ENCODE measurements at places on chromosomes 5 and 9.
A peak's percentile ranks its signal among the peaks of the same experiment; 100 is the strongest.

GRCh38 chr9:13990331-13990730 is 323.6 kb downstream of the NFIB start:
- no peak for DNase-seq

GRCh38 chr5:113448252-113448651 is 13.5 kb upstream of the TSSK1B start:
- no peak for DNase-seq

DNA sequence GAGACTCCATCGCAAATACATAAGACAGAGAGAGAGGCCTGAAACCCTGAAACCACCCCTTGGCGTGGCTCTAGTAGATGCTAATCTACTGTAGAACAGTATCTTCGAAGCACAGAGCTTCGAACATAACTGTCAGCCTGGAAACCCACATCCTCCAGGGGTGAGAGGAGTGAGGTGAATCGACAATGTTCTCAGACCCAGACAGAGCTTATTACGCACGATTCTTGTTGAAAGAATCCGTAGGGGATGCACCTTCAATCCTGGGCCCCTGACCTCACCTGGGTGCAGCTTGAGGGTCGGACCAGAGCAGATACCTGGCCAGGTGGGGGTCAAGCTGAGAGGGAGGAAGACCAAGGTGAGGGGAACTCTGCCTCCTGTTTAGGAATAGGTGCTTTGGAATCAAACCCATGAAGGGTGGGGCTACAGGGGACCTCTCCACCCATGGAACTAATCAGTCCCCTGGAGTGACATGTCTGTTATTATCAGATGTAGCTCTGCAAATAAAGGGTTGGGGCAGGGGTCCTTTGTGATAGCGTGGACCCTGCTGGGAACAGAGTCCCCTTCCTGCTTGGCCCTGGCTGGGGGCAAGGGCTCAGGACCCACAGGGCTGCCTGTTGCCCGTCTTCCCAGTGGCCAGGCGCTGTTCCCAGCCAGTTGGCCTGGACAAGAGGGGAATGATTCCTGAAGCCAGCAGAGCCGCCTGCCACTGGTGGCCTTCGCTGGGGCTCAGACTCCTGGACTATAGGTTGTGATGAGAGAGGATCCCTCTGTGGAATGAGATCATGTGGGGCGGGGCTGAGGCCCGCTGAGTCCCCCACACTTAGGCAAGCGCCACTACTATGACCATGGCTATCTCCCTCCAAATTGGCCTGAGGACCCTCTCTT is 41.2 kb downstream of the DBH start:
- no peak for DNase-seq

DNA sequence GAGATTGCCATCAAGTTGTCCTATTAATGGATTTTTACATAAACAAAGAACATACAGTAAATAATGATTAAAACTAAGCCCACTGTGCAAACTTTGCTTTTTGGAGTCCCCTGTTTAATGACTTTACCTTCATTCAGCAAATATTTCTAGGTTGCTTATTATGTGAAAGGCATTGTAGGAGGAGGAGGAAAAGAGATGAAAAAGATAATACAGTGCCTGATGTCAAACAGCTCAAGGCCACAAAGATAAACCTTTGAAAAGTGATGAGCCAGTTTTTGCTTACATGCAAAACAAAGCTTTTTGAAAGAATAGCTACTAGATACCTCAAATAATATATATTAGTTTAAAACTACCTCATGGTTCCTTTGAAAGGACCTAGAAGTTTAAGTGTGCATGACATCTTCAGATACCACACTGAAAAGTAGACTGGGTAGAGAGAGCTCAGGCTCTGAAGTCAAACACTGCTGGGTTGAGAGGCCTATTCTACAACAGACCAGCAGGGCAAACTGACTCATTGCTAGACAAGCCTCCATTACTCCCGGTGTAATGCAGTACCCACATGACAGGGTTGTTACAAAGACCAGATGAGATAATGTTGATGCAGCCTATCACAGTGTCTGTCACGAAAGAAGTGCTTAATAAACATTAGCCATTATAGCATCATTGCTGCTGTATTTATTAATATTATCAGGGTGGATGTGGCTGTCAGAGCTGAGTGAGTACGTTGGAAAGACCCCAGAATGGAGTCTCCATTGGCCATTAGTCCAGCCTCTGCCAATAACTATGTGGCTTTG is 11.8 kb downstream of the DEPDC1B start:
- no peak for DNase-seq

- DNase-seq, result no peak
These were observed 764.7 kb upstream of the ARRDC3 start for GRCh38 chr5:92147798-92148197.

- DNase-seq, result peak; percentile 36
These were observed 1.9 kb upstream of the FST start for GRCh38 chr5:53478411-53479044.

DNA sequence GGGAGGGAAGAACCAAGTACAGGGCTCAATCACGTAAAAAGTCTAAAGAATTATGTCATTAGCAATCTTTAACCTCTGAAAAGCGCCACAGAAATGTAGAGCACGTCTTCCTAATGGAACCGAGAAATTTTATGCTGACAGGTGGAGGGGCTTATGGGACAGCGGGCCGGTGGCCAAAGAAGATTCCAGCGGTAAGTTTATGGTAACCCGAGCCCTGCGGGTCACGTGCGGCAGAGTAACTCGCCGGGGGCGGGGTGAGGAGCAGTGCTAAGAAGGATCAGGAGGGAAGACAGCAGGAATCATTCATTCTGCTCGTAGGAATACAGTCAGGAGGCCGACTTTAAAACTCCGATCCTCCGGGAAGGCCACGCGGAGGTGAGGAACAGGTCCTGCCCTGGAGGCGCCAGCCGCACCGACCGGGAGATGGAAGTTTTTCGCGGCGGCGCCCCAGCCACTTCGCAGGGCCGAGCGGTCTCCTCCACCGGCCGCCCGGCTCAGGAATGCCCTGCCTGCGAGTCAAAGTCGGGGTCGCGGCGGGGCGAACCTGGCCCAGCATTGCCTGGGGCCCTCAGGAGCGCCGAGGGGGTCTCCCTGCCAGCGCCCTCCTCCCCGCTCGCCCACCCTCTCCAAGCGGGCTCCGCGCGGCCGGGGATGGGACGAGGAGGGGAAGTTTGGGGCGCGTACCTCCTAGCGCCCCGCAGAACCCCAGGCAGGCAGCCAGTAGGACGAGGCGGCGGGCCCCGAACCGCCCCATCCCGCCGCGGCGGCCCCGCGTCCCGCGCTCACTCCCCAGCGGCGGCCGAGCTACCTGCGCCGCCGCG is 101.8 kb downstream of the ESM1 start:
- DNase-seq, result no peak

DNA sequence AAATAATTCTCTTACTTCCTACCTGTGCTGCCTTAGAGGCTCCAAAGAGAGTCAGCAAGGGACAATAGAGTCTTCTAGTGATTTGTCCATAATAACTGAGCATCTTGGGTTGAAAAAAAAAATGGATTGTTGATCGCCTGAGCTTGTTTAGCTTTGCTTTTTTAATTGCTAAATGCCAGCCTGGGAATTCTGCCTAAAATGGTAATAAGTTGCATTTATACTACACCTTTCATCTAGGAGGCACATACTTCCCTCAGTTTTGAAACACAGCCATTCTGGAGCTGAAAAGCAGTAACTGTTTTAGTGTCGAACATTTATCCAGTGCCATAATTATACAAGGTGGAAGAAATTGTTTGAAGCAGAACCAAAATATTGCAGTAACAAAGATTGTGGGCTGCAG is 421.3 kb downstream of the CAAP1 start:
- no peak for DNase-seq

DNA sequence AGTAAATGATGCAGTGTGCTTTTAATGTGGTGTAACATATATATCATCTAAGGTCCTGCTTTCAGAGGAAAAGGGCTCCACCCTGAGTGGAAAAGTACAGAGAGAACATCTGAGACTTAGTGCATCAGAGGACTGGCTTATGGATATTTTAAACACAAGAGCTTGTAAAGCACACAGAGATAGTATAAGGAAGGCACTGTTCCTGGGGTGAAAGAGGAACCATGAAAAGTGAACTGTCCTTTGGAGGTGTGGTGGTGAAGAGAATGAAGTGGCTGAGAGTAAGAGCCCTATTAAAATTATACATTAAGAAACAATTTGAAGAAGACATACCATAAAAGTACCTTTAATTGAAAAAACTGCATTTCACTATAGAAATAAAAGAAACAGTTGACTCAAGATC is 68.9 kb downstream of the CSF2 start:
- no peak for DNase-seq

DNA sequence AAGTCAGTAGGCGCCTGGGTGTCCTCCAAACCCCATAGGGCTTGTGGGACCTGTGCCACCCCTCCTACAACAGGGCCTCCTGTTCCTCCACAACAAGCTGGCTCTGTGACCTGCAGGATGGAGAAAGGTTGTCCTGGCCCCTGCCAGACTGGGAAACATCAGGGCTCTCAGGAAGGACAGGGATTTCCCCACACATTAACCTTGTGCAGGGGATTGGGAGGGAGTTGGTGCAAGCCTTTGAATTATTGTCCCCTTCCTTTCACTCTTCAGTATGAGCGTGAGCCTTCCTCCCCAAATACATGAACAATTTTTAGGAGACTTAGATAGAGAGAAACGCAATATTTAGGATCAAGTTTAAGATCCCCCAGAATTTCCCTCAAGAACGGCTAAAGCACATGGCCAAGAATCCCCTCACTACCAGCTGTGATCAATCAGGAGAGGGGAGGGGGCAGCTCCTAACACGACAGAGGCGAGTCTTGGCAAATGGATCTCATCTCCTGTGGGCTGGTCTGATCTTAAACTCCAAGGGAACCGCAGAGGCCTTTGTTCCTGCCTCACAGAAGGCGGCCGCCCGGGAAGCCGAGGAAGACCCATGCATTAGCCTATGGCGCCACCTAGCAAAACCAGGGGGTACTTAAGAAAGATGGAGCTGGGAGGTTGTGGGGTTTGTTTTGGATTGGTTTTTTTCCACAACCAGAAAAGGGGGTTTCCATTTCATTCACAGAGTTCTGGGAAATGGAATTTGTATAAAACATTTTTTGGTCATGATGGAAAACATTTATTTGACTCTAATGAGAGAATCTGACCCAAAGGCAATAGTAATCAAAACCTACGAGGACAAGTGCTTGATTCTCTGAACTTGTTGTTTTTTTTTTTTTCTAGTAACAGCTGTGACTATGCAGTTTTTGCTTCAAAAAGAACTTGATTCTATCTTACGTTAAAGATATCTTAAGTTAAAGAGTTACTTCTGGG is 36.1 kb upstream of the OSMR start:
- DNase-seq, result peak; percentile 72

DNA sequence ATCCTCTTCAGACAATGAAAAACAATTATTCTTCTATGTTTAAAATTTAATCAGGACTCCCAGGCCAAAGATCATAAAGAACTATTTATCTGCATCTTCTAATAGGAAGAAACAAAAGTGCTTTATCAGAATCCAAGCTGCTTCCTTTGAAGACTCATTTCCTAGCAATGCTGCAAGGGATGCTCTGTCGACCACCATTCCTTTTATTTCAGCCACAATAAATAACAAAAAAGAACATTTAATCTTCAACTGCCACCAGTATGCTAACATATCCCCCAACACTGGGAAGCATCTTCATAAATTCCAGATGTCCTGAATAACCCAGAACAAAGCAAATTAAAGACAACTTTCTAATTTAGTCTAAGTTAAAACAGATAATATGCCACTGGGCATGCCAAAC is 68.7 kb downstream of the PKD2L2 start:
- no peak for DNase-seq

DNA sequence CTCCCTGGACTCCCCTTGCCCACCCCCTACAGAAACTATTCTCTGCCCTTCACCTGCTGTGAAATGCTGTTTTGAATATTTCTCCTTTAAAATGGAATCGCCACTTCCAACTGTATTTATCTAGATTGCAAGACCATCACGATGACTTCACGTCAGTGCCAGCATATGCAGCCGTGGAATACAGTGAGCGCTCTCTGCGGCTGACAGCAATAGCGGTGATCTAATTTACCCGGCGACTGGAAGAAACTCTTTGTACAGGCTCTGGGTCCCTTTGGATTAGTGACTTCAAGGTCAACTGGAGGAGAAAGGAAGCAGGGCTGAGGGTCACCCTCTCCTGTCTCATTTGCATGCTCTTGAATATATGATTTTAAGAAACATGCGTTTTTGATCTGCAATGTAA is 192.0 kb downstream of the IRX1 start:
- DNase-seq, result no peak

DNA sequence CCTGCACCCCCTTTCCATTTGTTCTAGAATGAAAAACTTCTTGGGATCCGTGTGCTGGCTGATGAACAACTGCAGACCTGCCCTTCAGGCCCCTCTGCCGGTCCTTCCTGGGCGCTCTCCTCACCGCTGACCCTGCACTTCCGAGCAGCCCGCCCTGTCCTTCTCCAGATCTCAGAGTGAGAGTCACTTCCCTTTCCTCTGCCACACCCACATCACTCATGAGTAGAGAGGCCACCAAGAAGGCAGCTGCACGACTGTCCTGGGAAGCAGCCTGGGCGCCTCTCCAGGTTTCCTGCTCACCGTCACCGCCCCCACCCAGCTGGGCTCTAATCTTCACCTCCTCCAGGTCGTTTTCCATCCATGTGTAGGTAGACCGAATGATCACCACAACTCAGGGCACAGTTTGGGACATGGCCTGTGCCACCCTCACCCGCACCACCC is 35.0 kb upstream of the NSMF start:
- DNase-seq, result no peak

- no peak for DNase-seq
These were observed 44.4 kb upstream of the ANKDD1B start for GRCh38 chr5:75566710-75567309.

- DNase-seq, result no peak
These were observed 147.1 kb downstream of the C5orf15 start for GRCh38 chr5:133821311-133821741.

- DNase-seq, result no peak
These were observed 140.6 kb downstream of the OSTF1 start for GRCh38 chr9:75228893-75229292.

DNA sequence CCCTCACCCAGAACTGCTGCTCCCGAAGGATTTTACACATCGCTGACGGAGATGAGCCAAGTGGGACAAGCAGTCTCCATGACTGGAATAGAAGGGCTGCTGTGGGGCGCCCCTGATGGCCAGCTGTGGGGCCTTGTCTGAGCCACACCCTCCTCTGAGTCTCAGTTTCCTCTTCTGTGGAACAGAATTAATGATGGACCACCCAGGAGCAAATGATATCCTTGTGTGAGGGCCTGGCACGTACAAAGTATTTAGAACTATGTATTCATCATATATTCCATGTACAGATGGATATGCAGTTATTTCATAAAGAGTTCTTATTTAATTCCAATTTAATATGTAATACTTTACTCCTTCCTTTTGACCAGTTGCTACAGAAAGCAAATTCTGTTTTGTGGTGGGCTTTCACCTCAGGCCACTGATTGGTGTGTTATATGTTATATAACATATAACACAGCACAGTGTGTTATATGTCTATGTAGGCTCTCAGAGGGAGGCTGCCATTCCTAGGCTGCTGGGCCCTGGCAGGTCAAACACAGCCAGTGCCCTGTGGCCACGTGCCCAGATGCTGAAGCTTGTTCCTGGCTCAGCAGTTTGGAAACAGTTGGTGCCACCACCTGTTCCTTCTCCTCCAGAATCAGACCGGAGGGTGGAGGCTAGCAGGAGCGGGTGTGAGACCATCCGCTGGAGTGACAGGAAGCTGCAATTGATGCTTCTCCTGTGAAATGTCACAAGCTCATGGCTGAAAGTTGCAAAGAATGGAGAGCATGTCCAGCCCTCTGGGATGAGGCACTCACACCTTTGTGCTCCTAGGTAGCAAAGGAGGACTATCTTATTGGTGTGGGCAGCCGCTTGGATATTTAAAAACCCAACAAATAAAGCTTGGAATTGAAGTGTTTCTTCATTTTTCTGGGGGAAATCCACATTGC is 4.4 kb upstream of the FGD3 start:
- peak; percentile 36 for DNase-seq
